HTR-8/SVneo (cell line): ENCODE measurements at places on chromosomes 6 and 20.

DNA sequence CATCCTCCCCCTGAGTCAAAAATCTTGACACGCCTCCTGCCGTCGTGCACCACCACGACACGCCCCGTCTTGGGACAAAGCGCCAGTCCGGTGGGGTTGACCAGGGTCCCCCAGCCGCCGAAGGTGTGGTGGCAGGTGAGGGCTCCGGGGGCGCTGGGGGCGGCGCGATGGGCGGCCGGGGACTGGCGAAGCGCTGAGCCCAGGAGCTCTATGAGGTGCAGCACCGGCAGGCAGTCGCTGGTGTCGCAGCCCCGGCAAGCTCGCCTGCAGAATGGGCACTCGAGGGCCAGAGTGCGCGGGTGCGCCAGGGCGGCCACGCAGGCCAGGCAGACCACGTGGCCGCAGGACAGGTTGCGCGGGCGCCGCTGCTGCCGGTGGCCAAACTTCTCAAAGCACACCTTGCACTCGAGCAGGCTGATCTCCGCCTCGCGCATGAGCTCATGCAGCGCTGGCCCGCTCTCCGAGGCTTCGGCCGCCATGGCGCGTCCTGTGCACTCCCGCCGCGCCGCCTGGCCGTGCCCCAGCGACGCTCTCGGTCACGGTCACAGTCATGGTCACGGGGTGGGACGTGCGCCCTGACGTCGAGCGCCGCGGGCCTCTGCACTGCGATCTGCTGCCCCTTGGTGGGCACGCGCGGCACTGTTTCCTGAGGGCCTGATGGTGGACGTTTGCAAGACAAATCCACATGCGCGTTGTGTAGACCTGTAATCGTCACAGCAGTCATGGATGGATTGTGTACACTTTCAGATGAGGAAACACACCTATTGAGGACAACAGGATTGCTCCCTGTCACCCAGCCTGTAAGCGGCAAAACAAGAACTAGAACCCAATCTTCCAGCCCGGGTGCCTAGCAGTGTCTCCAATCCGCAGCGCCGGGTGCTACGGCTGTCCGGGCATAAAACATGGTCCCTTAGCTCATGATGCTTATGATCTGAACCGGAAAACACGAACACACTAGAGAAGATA lies at the start of gene NHLRC1:
Gene NHLRC1 (minus strand): TSS at position 550 of the 966 bp plus-strand sequence. CDS start 71 bp downstream, at position 479.
- DNase-seq = peak; percentile 88

GRCh38 chr20:5674176-5674660 lies 76.0 kb upstream of the SHLD1 start:
- DNase-seq = no peak

- no peak for DNase-seq
Observed at GRCh38 chr6:63236398-63236817, 25.1 kb downstream of the FKBP1C start.

- no peak for DNase-seq
Observed at GRCh38 chr6:958488-958887, 265.5 kb upstream of the EXOC2 start.
